ENCODE measurements at places on chromosomes 7 and 10.
A peak's percentile ranks its signal among the peaks of the same experiment; 100 is the strongest.

DNA sequence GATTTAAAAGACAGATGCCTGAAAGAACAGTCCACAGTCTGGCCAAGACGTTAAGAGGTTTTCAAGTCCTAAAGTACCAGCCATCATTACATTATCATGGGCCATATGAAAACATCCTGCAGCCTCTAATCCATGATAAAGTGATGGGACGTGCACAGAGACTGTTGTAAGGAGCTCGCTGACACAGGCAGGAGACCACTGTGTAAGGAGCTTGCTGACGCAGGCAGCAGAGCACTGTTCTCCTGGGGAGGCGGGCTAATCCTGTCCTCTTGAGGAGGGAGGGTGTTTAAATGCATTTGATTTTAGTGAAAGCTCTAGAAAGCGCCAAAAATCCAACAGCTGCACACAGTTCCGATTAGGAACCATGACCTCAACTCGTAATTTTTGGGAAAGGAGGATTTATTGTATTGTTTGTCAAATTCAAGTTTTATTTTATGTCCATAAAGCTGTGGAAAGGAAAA is 16.9 kb downstream of the SVIL start:
- DNase-seq: no peak

- DNase-seq: peak; percentile 77
Observed at GRCh38 chr7:84664626-84665025, 470.0 kb upstream of the SEMA3A start.

GRCh38 chr7:35747611-35748010 is 52.7 kb upstream of the HERPUD2 start:
- DNase-seq: no peak

GRCh38 chr10:131652438-131653139 is 248.2 kb upstream of the PPP2R2D start:
- DNase-seq: no peak

- no peak for DNase-seq
Observed at GRCh38 chr10:76302961-76303630, 871.7 kb downstream of the LRMDA start.

GRCh38 chr10:71952745-71953144 is 11.4 kb upstream of the CHST3 start:
- no peak for DNase-seq

GRCh38 chr7:151813445-151813844 is 63.5 kb downstream of the PRKAG2 start:
- no peak for DNase-seq

DNA sequence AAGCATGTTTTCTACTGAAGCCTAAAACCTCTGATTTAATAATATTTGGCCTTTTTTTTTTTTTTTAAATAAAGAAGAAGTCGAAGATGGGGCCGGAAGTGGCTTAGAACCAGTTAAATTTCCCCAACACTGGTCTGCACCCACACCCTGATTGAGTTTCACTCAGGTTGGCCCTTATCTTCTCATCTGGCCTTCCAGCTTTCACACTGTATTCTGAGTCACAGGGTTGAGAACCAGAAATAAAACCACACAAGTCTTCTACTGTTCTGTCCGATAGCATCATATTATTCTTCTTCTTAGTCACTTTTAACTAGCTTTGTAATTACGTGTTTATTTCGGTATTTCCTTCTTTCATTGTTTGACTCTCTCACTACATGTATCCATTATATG is 9.9 kb downstream of the ZNF365 start:
- DNase-seq: peak; percentile 77

GRCh38 chr10:132588301-132589013 is 50.9 kb downstream of the INPP5A start:
- DNase-seq: no peak

- DNase-seq: no peak
Observed at GRCh38 chr7:33742999-33743587, 162.2 kb upstream of the BMPER start.

DNA sequence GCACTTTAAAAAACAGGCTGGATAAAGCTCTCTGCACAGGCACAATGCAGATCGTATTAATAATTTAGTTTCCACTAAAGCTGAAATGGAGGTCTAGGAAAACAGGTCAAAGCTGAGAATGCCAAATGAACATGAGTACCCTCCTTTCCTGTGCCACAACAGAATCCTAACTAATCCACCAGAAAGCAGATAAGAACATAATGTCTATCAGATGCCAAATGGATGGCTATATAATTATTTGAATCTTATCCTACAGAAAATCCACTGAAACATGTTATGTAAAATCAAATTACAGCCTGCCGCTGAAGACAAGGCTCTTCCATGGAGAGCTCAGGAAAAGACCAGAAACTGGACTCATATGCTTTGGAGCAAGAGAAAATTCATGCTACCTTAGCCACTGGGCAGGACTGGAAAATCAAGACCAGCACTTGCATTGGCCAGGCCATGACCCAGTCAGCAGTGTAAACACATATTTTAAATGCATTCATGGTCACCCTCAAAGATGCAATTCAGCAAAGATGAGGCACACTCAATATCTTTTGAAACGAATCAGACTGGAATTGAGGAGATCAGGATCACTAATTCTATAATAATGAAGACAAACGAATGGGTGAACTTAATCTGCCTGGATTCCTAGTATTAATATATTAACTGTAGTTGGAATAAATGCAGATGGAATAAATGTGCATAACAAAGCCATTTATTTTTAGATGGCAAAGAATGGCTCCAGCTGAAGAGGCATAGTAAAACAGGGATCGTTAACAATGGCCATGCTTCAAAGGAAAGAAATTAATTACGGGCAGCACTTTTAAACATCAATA is 13.2 kb downstream of the ANK3 start:
- DNase-seq: no peak

DNA sequence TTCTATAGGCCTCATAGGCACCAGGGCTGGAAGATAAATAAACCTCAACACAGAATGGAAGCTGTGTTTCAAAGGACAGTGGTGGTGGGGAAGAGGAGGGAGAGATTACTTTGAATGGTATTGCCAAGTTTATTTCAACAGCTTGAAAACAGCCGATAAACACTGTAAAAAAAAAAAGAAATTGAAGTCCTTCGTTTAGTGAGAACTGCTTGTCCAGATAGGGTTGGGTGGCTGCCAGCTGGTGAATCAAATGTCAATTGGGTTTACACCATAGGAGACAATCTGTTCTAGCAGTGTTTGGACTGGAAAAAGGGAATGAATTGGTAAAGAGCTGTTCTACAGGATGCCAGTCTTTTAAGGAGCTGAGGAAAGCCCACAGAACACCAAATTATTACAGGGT is 254.8 kb downstream of the PHF14 start:
- no peak for DNase-seq

DNA sequence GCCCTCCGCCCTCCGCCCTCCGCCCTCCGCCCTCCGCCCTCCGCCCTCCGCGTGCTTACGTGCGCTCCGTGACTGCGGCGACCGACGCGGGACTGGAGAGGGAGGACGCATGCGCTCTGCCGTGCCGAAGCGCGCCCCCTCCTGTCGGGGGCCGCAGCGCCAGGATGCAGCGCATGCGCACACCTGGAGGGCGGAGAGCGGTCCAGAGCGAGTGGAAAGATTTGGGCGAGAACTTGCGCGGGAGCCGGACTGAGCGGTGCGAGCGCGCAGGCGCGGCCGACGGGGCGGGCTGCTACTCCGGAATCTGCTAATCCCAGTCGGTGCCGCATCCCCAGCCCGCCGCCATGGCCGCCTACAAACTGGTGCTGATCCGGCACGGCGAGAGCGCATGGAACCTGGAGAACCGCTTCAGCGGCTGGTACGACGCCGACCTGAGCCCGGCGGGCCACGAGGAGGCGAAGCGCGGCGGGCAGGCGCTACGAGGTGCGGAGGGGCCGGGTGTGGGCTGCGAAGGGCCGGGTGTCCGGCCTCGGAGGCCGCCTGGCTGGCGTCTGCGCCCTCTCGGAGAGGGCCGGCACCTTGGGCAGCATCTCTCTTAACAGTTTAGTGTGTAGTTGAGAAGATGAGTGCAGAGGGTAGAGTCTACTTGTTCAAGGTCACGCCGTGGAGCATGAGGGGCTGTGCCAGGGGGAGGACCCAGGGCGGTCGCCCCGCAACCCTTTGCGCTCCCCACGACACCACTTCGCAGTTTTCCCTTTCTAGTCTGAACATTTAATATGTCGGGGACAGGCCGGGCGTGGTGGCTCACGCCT is at the start of gene PGAM1:
Gene PGAM1, plus strand, starts transcription at position 228 of the 812 bp plus-strand sequence. Its CDS starts 117 bp downstream, at position 345.
- DNase-seq: peak; percentile 98

GRCh38 chr7:137591421-137591837 is 247.9 kb upstream of the PTN start:
- DNase-seq: no peak

- no peak for DNase-seq
Observed at GRCh38 chr7:1251796-1252539, 19.3 kb downstream of the UNCX start.

DNA sequence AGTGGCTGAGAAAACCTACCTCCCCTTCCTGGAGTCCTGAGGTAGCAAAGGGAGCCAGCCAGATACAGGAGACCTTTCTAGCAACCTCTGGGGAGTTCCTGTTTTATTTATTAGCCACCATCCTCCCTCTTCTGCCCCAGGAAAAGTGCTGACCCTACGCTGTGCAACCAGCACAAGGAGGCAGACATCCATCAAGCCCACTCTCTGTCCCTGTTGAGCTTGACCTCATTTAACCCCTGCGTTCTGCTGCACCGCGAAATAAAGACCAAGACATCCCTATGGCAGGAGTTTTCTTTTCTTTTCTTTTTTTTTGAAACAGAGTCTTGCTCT is 25.3 kb upstream of the ANKRD2 start:
- no peak for DNase-seq

GRCh38 chr7:109638321-109638720 is 1068.6 kb downstream of the DNAJB9 start:
- DNase-seq: no peak

DNA sequence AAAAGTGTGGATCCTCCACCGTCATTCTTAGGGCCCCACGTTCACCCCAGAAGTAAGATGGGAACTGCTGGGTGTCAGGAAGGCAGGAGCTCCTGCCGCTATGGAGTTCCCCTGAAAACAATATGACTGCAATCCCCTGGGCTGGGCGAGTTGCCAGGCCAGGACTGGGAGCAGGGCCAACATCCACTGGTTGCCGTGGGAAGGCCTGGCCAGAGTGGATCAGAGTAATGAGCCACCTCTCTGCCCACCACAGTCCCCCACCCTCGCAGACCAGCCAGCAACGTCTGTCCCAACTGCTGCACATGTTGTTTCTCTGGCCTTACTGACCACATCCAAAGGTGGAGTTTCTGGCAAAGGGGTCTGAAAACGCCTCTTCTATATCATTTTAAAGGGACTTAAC is 86.6 kb downstream of the STRA8 start:
- DNase-seq: peak; percentile 33

DNA sequence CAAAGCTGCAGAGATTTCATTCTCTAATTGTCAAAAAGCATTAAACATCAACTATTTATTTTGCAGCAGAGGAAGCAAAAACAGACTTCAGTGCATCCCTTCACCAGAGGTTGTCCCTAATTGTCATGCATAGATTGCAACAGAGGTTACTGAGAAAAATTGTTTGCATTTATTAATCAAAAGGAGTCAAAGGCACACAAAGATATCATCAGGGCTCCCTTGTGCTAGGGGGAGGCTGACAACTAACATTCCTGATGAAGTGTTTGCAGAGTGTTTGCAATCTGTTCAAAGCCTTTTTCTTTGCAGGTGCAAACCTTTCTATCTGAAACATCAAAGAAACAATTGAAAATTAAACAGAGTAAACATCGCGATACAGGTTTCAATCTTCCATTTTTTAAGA is 227.5 kb downstream of the TEX36 start:
- no peak for DNase-seq

- DNase-seq: no peak
Observed at GRCh38 chr7:105345003-105345402, 43.7 kb downstream of the SRPK2 start.

DNA sequence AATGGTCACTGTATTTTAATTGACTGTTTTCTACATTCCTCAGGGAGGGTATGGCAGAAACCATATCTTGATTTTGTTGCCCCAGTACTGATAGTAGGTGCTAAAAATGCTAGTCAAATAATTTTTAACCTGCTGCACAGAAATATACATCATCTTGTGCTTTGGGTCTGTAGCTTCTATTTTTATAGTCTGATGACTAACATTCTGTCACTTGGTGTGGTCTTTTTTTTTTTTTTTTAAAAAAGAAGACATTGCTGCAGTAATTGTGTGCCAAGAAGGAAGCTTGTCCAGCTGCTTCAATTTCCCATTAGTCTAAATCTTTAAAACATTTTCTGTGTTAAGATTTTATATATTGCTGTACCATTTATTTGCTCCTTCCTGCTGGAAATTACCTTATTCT is 83.6 kb downstream of the ICA1 start:
- no peak for DNase-seq

- no peak for DNase-seq
Observed at GRCh38 chr7:17447728-17448478, 149.5 kb downstream of the AHR start.

DNA sequence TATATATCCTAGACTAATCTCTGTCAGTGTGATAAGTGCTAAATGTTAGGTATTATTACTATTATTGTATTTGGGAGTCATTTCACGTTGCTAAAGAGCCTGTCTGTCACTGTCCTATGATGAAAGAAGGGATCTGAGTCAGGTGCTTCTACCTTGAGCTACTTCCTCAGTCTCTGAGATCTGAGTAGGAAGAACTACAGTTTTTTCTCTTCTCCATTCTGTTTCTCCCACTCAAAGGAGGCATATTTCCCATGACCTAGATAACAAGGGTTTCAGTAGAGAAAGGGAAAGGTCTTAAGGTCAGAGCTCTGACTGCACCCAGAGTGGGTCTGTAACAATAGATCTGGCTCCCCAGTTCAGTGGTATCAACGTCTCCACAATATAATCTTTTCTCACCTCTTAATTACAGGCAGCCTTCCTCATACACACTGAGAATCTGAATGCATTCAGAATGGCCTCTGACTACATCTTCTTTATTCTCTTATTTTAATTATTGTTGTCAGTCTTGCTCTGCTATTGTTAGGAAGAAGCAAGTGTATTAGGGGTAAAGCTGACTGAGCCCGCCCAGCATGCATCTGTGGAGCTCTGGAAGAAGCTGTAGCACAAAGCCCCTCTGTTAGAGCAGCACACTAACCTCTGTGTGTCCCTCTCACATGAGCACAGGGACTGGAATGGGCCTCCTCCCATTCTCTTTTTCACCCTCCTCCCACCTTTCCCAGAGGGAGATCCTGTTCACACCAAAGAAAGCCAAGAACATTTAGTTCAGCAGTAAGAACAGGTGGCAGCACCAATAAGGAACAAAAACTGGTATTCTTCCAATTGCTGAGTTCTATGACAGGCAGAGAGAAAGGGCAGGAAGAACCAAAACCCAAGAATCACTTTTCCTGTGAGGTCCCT is 38.1 kb downstream of the USP54 start:
- DNase-seq: no peak

DNA sequence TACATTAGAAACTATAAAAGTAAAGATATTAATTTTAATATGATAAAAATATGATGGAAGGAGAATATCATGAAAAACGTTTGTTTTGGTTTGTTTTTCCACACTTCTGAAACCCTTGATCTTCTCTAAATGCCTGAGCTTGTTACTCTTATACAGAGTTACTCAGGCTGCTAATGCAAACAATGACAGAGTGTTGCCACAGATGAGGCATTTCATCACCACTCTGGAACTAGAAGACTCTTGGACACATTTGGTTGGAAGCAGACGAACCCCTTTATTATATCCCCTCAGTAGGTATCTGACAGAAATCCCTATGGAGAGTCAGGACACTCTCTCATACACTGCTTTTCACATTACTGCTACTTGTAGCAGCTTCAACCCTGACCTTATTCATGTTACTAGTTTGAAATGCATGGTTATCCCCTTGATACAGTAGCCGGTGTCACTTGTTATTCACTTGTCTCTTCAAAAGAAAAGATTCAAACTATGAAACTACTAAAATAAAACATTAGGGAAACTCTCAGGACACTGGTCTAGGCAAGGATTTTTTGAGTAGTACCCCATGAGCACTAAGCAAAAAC is 66.9 kb downstream of the SEMA3C start:
- DNase-seq: no peak

GRCh38 chr10:88158526-88159122 is 295.2 kb downstream of the PTEN start:
- DNase-seq: no peak

Measured in HT-29 (cell line).